ENCODE measurements at places on chromosomes 12 and 14. TPM values are rescaled to one million over a fixed set of nuclear protein-coding genes. Genes with fewer than 3 reads are reported as not detected.
A peak's percentile ranks its signal among the peaks of the same experiment; 100 is the strongest.

Gene CPNE6
- not detected for total RNA-seq

Gene NXPH4
- total RNA-seq = not detected

Gene CISTR
- not detected for total RNA-seq

Gene RTL1
- not detected for total RNA-seq

Gene POMT2
- 22.2 TPM for total RNA-seq

Gene OTX2
- total RNA-seq = not detected

- DNase-seq = no peak
Measured at GRCh38 chr14:27366596-27366995, 768.8 kb upstream of the NOVA1 start.

DNA sequence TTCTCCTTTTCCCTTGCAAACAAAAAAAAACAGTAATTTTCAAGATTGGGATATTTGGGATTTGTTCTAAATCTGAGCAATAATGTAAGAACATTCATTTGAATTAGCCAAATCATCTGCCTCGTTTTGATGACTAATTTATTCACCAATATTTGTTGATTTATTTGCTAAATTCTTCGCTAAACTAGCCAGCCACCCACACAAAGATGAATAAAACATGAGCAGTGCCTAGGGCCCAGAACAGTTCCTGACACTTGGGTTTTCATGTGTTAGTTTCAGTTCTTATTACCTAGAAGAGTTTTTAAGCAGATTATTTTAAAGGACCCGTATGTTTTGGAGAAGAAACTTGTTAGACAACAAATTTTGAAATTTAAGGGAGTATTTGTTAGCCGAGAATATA lies 1.4 kb downstream of the ETNK1 start:
- DNase-seq = peak; percentile 10

DNA sequence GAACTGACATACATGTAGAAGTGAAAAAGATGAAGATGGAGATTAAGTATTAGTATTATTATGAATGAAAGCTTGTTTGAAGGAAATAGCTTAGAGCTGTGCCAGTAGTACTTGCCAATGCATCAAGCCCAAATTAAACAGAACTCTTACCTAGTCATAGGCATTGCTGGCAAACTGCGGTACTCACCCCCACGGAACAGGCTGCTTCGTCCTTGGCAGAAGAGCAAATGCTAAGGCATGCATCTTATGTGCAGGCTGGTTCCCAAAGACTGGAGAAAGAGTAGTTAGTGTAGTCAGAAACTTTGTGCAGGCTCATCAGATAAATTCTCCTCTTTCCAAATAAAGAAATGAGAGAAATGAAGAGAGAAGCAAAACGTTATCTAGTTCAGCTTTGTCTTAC lies 134.8 kb downstream of the CCDC59 start:
- no peak for DNase-seq

DNA sequence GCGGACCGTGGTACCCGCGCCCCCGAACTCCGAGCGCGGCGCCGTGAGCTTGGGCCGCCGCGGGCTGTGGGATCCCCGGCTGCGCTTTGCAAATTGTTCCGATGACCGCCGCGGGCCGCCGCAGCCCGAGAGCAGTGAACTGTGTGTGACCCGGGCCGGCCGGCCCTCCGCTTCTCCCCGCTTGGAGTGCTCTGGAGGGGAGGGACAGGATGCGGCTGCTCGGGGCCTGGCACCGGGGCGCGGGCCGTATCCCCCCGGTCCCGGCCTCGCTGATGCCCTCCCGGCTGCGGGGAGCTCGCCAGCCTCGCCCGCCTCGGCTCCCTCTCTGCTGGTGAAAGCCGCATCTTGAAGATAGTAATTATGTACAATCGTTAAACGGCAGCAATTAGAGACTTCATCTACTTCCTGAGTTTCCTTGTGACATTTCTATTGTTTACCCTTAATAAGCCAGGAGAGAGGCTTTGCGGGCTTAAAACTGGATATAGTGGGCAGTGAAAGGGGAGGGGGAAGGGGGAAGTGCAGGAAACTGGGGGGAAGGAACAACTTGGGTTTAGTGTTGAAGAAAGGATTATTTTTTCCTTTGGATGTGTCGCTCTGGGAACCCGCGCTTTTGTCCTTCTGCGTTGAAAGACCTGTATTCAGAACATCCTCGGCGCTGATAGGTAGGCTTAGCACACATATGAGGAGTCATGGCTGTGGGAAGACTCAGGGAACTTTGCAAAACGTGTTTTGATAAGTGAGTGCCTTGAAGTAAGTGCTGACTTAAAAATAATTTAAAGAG lies 1.2 kb downstream of the PELI2 start:
- DNase-seq = peak; percentile 6

DNA sequence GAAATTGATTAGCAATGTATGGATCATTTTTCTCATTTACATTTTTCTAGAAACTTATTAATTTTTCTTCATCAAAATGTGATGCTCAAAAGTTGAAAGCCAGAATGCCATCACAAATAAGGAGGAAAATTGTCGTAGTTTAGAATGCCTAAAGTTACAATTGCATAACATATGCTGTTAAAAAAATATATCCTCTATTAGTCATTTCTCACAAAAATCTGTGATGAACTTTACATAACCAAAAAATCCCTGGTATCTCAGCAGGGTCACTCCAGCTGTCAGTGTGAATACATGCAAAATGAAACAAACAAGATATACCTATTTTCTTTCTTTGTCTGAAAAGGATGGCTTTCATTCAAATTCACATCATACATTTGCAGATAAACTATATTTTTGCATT lies 358.9 kb downstream of the PAWR start:
- DNase-seq = no peak

DNA sequence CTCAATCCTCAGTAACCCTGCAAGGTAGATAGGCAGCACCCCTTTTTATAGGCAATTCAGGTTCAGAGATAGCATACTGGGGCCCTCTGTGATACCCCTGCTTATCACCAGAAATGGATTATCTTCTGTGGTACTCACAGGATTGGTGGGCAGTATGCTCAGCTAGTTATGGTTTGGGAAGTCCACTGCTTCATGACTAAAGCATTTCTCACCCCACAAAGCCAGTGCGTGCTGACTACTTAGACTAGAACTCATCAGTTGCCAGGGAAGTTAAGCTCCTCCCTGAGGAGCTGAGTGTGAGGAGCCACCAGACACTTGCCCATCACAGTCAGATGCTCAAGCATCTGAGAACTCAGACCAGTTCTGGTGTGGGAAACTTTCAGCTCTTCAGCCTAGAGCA lies 76.3 kb downstream of the SCAF11 start:
- DNase-seq = no peak

- DNase-seq = no peak
Measured at GRCh38 chr14:29607169-29607568, 320.5 kb downstream of the PRKD1 start.

- DNase-seq = no peak
Measured at GRCh38 chr12:43357141-43357540, 194.9 kb downstream of the ADAMTS20 start.

- no peak for DNase-seq
Measured at GRCh38 chr12:24379861-24380521, 430.5 kb upstream of the SOX5 start.

- DNase-seq = no peak
Measured at GRCh38 chr14:21023817-21024584, 860 bp downstream of the NDRG2 start.

DNA sequence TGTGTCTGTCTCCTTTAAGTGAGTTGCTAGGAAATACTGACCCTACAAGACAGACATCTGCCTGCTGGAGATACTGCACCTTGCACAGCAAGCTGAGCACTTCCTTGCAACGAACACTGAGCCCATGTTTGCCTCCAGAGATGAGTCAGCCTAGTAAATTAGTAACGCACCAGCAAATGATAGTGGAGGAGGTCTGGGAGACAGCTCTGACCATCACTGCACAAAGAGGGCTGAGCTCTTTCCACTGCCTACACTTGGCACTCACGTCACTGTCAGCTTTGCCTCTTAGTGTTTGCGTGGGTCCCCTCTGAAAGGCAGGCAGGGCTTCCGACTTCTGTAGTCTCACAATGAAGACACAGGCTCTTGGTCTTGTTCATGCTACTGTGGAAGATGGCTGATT lies 109.0 kb downstream of the APAF1 start:
- no peak for DNase-seq

DNA sequence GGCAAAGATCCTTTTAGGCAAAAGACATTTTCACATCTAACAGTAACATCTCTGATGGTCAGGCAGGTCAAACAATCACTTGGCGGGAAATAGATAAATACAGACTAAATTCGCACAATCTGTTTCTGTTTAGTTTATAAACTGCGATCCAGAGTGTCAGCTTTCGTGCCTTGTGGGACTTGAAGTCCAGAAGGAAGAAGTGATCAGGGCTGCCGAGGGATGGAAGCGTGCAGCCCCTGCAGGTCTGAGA lies 245 bp upstream of the BRMS1L start:
- DNase-seq = no peak

GRCh38 chr14:39722547-39723273 lies 290.5 kb upstream of the FBXO33 start:
- no peak for DNase-seq

DNA sequence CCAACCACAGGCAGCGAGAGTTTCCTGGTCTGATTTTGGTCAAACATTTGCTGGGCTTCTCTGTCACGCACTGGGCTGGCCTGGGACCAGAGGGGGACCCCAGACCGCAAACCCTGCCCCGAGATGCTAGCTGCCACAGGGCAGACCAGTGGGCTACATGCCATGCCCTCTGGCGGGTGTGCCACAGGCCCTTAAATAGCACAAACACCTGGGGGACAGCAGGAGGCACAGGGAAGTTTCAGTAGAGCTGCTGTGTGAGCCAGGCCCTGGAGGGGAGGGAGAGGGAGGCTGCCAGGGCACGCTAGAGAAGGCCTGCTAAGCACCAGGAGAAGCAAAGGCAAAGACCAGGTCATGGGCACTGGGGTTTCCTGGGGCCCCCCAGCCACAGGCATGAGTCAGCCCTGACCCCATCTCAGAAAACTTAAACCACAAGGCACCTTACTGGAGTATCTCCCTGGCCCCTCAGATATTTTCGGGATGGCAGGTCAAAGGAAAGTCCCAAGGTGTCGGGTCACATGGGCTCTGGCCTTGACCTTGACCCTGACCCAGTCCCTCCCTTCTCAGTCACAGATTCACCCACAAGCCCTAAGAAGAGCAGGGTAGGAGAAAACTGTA lies 29.2 kb downstream of the ITPK1 start:
- DNase-seq = no peak

GRCh38 chr14:57060276-57060955 lies 208.3 kb downstream of the EXOC5 start:
- no peak for DNase-seq

- DNase-seq = no peak
Measured at GRCh38 chr12:92726850-92727249, 24.1 kb downstream of the PLEKHG7 start.

- DNase-seq = no peak
Measured at GRCh38 chr12:23421556-23421955, 527.9 kb downstream of the SOX5 start.

Data from activated T-cell treated with anti-CD3 and anti-CD28 coated beads, Interleukin-2, amount 50 U/mL, for 4 hours (primary cell).